Upper lobe of right lung (tissue), 1 donor: ENCODE measurements at places on chromosomes 4 and X.

GRCh38 chr4:184857441-184858121 is 31.8 kb upstream of the ACSL1 start:
- DNase-seq, result no peak

- no peak for DNase-seq
Measured at GRCh38 chr4:139986689-139987501, 167.1 kb downstream of the MAML3 start.

DNA sequence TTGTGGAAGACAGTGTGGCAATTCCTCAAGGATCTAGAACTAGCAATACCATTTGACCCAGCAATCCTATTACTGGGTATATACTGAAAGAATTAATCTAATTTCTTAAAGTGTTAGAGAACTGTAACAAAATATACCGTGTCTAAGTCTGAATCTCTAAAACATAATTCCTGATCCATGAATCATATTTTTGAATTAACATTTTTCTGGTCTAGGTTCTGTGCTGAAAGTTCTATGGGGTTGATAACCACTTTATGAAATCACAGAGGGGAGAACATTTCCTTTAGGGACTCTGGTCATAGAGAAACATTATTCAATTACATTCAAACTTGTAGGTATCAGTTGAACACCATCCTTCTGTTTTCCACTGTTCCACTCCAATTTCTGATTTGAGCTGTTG is 91.9 kb upstream of the ETNPPL start:
- DNase-seq, result no peak

- no peak for DNase-seq
Measured at GRCh38 chr4:40264497-40264896, 67.7 kb downstream of the RHOH start.

DNA sequence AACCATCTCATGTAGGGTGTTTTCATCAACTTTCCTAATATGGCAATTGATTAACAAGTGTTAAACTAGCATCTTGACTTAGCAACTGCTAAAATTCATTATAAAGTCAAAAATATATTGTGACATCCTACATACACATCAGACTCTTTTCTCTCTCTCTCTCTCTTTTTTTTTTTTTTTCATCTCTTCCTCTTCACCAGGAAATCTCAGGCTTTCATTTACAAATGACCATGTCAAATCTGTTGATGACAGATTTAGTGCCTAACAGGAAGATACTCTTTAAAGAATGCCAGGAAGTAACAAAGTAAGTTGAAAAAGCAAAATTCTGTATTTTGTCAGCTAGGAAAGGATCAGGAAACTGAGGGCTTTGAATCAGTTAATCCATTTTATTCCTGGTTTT is 365.5 kb downstream of the PCDH7 start:
- DNase-seq, result no peak

DNA sequence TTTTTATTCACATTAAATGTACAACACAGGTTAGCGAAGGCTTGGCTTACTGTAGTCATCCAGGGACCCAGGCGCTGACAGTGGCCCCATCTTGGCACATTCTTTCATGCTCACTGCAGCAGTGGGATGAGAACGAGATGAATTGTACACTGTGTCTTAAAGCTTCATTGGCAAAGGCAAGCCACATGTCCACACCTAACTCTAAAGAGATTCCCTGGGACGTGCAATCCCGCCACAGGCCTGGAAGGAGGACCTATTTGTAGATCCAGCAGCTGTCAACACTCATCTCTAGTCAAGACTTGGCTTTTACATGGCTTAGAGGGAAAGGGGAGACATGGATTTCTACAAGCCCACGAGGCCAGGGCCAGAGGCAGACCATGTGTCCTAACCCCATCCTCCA is 16.1 kb upstream of the CXCR3 start:
- DNase-seq, result no peak

GRCh38 chr4:130632731-130633604 is 1537.0 kb downstream of the C4orf33 start:
- no peak for DNase-seq

DNA sequence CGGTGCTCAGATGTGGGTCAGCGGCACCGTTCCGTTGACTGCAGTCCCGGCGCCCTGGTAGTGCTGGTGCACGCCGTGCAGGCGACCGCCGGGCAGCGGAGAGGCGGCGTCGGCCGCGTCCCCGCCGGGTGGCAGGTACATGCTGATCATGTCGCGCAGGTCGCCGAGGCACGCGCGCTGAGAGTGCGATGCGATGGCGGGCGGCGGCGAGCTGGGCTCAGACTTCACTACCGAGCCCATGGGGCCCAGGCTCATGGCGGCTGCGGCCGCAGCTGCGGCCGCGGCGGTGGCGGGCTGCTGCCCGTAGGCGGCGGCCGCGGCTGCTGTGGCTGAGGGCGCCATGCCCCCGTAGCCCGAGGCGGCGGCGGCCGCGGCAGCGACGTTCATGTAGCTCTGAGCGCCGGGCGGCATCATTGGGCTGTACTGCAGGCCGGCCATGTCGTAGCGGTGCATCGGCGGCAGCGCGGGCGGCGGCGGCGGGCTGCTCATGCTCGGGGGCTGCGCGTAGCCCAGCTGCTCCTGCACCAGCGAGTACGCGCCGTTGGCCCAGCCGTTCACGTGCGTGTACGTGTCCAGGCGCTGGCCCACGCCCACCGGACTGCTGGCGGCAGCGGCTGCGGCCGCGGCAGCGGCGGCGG is 1.0 kb downstream of the SOX3 start:
- DNase-seq, result no peak

- DNase-seq, result no peak
Measured at GRCh38 chr4:181677201-181677600, 566.0 kb upstream of the TENM3 start.

- DNase-seq, result no peak
Measured at GRCh38 chr4:41108481-41108880, 105.9 kb downstream of the APBB2 start.

DNA sequence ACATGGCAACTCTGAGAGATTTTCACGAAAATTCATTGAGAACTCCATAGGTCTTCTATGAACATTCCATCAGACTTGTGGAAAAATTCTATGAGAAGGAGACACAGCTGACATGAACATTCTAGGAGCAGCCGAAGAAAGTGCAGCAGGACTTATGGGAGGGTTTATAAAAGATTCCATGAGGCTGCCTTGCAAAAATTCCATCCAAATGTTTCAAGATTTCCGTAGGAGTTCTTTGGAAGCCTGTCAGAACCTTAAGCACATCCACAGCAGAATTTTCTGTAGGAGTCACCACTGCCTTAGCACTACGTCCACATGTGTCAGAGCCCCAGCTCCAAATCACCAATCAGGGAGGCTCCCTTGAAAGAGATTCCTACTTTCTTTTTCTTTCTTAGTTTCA is 67.0 kb upstream of the MSX1 start:
- DNase-seq, result no peak

DNA sequence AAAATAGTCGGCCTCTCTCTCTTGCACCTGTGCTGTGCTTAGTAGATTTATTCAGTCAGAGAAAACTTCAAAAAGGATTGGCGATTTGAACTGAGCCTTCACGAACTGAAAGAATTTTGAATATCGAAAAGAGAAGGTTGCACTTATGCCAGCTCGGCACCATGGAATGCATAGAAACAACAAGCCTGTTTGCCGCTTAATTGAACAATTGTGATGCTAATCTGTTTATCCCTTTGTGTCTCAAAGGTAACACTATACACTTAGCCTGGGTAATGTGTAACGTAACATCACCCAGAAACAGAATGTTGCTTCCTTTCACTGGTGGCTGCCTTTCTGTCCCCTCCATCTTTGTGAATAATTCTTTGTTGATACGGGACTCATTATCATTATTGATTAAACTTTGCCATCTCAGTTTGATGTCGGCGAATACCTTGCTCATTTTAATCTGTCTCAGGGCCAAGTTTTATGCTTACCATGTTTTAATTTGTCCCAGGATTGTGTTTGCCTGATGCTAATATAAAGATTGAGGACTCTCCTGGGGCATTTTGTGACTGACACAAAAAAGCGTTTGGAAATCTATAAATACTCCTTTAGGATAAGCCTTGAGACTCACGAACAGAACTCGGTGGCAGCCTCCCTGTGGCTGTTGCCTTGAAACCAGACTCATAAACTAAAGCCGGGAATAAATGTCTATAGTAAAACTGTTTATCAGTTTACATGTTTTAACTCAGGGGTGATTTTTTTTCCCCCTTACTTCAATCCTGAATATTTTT is 400.5 kb downstream of the RAPGEF2 start:
- no peak for DNase-seq

DNA sequence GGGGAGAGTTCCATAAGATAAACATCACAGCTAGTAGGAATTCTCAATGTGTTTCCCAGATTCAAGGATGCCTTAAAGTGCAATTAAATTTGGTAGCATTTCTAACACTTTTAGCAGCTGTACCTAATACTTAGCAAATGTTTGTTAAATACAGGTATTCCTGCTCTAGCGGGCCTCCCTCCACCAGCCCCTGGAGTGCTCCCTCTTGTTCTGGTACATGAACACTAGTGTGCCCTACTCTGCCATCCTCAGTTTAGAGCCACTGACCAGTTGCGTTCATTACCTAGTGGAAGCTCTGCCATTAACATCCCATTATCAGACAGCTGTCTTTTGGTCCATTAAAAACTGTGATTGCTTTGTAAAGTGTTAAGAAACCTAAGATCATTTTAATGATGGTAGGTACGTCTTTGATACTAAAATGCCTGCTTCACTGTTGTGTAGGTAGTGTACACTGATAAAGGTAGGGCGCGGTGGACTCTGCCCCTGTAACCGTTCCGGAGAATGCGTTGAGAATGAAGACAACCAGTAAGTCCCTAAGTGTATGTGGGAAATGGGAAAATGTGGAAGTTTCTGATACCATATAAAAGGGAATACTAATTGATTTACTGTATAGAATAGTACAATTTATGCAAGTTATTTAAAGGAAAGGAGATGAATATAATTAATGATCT is 21.7 kb downstream of the KIAA0232 start:
- DNase-seq, result no peak

DNA sequence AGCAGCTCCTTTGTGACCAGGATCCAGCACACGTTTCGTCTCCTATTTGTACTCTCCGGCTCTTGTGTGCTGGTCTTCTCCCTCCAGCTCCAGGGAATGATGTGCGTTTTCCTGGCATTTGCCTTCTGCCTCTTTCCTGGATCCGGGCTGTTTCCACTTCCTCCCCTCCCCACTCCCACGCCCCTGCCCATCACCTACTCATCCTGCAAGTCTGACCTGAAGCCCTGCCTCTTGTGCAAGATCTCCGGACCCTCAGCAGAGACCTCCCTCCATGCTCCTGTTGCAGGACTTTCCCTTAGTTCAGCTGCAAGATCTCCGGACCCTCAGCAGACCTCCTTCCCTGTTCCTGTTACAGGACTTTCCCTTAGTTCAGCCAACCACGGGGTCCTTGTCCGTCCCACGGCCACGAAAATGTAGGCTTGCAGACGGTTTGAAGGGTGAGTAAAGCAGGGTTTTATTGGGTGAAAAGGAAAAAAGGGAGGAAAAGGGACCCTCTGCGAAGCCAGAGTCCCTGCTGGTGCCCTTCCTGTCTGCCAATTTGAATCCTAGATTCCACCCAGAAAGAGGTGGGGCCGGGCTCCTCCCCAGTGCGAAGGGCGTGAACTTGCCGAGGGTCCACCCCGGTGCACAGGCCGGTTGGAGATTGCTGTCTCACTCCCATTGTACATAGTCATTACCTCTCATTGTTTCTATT is 74.4 kb upstream of the IRF2 start:
- DNase-seq, result no peak

- DNase-seq, result no peak
Measured at GRCh38 chr4:118224243-118224829, 128.5 kb downstream of the PRSS12 start.

DNA sequence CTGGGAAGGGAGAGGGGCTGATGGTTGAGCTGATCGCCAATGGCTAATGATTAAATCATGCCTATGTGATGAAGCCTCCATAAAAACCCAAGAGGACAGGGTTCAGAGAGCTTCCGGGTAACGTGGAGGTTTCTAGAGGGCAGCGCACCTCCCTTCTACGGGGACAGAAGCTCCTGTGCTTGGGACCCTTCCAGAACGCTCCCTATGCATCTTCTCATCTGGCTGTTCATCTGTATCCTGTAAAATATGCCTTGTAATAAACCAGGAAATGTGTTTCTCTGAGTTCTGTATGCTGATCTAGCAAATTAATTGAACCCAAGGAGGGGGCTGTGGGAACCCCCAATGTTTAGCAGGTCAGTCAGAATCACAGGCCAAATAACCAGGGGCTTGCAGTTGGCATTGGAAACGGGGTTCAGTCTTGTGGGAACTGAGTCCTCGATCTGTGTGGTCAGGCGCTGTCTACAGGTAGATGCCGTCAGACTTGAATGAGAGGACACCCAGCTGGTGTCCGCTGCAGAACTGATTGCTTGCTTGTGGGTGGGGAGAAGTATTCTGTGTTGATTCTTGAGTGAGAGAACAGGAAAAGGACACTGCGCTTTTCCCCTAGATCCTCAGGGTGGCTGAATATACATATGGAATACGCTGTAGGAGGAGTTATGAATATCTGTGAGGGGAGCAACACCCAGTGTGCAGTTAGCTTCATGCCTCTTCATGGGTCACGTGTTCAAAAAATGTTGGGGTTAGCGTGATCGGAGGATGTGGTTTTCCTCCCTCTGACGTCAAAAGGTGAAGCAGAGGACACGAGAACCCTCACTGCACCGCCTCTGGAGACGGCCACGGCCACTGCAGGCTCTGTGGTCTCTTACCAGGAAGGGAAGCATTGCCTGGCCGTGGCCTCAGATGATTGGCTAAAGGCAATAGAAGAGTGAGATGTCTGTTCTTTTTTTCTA is 29.2 kb downstream of the HTT-AS start:
- DNase-seq, result peak; percentile 84

- no peak for DNase-seq
Measured at GRCh38 chr4:182454440-182455013, 211.3 kb downstream of the TENM3 start.

DNA sequence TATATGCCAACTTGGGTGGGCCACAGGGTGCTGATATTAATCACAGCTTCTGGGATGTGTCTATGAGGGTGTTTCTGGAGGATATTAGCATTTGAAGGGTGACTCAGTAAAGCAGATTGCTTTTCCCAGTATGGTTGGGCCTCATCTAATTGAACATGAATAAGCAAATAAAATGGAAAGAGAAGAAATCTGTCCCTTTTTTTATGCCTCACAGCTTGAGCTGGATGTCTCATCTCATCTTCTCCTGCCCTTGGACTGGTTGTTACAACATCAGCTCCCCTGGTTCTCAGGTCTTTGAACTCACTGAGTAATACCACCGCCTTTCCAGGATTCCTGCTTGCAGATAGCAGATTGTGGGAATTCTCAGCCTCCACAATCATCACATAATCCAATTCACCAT is 1149.2 kb downstream of the PCDH18 start:
- DNase-seq, result no peak

DNA sequence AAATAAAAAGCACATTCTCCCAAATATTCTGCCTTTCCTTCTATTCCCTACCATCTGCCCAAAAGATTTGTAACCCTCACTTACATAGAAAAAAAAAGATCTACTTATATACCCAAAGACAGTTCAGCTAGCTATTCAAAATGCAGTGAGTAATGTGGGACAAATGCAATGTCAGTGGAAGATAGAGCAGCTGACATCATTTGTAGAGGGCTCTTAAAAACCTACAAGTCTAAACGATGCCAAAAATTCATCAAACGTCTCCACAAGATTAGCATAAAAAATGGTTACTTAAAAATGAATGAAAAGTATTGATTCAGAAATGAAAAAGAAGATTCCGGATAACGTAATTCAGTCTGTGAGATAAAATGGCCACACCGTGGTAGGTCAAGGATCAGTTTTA is 96.5 kb downstream of the ASB9 start:
- DNase-seq, result no peak
